ENCODE measurements at places on chromosomes 7 and 10.

DNA sequence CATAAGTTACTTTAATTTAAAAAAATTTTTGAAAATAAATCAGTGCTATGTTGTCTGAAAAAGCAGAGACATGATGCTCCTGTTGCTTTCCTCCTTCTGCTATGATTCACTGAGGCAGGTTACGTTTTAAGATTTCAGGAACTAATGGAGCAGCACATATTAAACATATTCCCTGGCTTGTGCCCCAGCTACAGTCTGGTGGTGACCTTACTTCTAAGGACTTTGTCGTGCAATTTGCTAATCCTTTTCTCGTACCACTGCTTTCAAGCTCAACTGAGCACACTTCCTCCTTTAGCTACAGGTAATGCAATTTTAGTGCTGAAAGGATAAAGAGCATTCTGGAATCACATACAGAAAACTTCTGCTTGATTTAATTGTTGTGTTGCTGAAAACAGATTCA, 16.2 kb upstream of the PRR15 start:
- no peak for DNase-seq

DNA sequence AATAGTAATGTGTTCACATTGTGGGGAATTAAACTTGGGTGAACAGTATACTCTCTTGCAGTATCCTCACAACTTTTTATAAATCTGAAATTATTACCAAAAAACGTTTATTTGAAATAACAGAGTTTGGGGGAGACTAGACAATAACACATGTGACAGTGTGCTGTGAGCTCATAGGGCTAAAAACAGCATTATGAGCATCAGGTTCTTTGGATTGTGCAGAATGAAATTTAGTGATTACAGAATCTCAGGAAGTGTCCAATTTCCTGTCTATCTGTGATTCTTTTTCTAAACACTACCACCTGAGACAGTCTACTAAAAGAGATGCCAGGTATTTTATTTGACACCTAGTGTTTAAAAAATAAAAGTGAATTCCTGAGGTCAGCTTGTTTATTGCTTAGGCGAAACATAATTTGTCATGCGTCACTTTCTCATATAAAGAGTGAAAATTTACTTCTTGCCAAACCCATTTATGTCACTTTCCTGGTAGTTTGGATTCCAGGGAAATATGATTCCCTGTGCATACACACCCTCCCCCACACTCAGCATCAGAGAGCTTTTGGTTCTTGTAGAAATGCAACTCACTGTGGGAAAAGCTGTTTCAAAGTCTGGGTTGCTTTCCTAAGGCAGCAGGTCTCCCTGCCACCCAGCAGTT, 71.2 kb downstream of the AOAH start:
- no peak for DNase-seq

DNA sequence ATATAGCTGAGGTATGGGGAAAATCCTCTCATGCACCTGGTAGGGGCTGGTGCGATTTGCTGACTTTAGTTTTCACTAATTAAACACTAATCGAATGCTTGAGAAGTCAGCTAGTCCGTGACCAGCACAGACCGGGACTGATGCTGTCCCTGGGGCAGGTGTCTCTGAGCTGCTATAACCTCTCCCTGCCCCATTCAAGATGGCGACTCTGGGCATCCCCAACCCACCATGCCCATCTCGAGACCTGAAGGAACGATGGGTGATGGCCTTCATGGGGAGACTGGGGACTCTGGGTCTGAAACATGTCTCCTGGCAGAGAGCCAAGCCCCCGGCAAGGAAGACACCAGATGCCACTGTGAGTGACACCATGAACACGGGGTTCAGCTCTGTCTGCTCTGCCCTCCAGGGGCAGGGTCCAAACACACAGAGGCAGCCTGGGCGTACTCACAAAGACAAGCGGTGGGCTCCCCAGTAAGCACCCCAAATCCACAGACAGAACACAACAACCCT, 57.4 kb downstream of the GNA12 start:
- DNase-seq: no peak

DNA sequence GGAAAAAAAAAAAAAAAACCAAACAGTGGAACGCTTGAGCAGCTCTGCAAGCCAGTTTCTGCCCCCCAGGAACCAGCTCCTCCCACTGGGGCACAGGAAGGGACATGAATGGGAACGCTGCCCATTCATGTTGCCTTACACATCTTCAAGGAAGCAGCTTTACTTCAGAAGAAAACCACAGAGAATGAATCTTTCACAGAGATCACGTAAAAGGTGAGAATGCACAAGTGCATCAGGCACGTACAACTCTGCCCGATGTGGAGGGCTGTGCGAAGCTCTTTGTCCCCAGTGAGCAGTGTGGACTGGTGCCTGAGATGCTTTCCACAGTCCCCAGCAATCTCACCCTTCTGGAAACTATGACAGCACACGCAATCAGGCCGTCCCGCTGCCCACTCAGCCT, 106.2 kb downstream of the DLG5 start:
- DNase-seq: no peak

GRCh38 chr10:24915304-24915703, 37.1 kb downstream of the PRTFDC1 start:
- no peak for DNase-seq

DNA sequence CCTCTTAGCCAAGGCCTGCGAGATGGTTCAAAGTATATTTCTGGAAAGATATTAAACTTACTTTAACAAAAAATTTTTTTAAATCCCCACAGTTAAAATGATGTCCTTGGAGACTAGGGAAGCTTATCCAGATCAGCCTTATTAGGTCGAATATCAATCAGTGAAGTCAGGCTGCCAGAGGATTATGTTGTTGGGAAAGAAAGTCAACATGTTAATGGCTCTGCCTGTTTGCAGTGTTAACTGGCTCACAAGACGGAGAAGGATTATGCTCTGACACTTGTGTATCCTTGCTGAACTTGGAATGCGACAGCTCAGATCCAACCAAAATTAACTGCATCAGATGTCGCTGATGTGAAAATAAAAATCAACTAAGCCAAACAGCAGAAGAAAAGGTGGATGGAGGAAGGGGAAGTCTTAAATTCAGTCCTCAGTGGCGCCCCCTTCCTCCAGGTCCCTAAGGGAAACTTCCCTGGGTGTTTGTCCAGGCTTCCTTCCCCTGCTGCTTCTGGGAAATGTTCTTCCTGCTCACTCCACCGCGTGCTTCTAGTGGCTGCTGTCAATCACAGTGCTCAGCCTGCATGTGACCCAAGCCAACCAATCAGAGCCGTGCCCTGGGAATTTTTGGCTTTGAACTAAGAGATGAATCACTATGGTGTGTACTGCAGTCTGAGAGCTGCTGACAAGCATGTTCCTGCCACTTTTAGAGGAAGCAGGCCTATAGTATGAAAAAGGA, 690.4 kb upstream of the NRP1 start:
- no peak for DNase-seq

DNA sequence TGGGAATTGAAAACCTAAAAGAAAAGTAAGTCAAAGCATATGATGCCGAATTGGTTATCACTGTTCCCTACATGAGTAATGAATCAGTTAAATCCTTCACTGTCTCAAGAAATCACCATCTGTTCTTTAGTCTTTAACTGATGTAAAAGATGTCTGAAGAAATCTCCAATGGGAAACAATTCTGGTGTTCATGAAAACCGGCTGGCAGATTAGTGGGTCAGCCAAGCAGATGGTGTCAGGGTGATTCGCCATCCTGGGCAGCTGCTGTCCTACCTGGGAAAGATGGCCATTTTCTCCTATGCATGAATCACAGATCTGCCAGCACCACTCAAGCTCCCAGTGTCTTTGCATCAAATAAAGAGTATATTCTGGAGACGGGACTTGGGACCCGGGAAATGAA, 925.2 kb upstream of the GHITM start:
- no peak for DNase-seq

Data from NCI-H187 treated with DMSO at 0.1 percent for 48 hours (cell line).